ENCODE measurements at places on chromosomes 6 and 20.
A peak's percentile ranks its signal among the peaks of the same experiment; 100 is the strongest.

DNA sequence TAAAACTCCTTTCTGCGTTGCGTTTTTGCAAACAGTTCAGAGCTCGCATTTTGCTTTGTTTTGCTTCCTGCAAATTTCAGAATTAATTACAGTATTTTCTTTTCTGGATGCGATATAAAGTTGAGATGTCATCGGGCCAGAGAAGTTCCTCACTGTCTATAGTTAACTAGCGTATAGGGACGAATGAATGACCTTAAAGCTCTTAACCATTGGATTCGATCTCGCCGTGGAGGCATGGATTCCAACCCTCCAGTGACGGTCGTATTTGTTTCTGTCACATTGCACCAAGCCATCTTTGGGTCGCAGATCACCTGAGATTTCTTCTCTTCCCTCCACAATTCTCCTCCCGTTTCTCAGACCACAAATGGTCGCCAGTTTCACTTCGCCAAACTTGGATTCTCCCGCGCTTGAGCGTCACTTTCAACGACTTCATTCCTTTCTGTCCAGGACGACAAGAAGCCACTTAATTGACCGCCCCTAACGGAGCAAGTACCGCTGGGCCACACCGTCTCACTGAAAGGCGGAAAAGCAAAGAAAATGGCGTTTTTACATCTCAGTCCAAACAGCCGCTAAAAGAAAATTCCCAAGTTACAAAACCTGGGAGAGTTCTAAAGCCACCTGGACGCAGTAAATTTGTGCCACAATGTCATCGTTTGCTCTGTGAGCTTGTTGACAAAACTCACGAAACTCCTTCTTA, 85.3 kb upstream of the ZNF184 start:
- DNase-seq, result no peak

GRCh38 chr20:37383229-37383989, 37.5 kb downstream of the SRC start:
- DNase-seq, result no peak

DNA sequence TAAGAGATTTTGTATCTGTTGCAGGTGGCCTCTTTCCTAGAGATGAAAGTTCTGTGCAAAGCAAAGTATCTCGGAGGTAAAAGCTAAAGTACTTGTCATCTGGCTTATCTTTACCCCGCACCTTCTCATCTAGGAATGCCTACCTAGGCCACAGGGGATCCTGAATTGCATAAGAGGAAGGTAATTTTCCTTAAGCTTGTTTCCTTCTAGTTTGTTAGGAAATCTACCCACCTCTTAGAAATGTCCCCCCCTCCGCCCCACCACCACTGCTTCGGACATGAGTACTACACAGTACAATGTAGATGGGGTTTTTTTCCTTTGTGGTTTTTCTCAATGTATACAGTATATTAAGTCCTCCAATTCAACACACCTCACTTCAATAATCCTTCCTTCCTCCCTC, 21.5 kb downstream of the FOXC1 start:
- DNase-seq, result no peak

GRCh38 chr6:111850295-111850937, 22.8 kb downstream of the FYN start:
- no peak for DNase-seq

DNA sequence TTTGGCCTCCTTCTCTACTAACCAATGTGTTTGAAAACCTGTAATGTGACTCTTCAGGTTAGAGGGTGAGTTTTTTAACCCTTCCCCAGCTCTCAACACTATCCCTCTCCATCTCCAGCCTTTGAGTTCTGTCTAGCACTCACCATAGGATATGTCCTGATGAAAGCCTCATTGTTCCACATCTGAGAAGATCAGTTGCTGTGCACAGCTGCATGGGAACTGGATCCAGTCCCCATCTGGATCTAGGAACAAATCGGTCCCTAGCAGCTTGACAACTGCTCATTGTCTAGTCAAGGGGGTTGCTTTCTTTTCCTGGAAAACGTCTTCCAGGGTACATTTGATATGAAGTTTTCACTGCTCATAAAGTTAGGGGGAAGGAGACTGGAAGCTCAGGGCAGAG, 45.4 kb upstream of the AGPAT4 start:
- no peak for DNase-seq

- no peak for DNase-seq
Measured at GRCh38 chr6:130973521-130974277, 89.3 kb downstream of the EPB41L2 start.

DNA sequence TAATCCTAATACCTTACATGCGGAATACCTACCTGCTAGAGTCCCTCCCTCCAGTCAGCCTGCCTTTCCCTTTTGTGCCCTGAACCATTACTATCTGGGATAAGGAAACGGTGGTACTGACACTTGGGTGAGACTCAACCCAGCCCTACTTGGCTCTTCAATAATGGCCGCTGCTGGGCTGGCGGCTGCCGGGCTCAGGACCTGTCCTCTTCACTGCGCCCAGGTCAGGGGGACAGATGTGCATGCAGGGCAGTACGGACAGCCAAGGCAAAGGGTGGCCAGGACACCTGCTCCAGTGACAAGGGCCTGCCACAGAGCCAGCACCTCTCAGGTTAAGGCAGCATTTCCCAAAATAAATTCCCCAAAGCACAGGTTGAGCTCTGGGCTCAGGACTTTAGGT, 29.9 kb downstream of the UBE2V1 start:
- no peak for DNase-seq

DNA sequence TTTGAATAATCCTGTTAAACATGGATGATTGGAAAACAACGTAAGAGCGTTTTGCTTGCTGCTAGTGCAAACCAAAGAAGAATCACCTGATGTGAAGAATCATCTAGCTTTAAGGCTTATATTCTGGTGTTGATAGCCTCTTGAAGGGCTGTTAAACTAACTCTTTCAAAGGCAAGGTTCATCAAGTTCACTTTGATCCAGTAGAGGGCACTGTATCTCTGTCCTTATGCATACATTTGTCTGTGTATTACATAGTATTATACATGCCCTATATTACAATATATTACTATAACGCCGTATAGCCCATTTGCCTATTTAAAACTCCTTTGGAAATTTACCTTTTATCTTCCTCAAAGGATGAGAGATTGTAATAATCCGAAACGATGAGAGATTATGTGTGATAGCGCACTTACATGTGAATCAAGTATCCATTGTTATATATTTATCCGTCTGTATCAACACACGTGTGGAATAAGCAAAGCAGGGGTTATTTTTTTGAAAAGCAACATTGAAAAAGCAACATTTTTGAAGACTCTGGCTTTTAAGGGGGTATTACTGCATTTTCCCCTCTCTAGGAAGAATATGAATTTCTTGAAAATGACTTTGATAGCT, 50.8 kb upstream of the NRN1 start:
- DNase-seq, result peak; percentile 40

All from NCI-H2227 treated with DMSO at 0.1 percent for 48 hours (cell line).